ELR (cell line): ENCODE measurements at places on chromosomes 12 and 14.

DNA sequence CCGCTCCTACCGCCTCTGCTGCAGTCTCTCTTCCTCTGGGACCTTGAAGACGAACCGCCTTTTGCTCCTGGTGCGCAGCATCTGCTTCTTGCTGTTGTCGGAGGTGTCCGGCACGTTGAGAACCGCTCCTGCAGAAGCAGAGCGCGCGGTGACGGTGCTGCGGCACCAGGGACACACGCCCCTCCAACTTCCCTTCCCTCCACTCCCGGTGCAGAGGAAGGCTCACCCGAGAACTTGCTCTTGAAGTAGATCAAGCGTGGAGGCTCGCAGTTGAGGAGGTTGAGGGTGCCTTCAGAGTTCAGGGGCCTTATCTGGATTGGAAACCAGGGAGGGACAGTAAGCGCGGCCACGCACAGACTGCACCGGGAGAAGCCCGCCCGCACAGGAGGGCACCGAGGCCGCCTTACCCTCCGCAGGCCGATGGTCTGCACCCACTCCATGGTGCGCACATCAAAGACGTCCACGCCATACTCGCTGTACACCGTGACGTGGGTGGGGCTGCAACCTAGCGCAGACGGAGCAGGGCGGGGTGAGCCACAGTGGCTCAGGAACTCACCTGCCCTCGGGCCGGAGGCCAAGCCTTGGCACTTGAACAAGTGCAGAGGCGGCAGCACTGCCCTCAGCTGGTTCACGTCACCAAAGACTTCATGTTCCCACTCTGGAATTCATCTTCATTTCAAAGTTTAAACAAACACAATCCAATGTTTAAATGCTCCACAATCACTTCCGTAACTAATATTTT is 17.5 kb downstream of the AMN start:
- DNase-seq = no peak

DNA sequence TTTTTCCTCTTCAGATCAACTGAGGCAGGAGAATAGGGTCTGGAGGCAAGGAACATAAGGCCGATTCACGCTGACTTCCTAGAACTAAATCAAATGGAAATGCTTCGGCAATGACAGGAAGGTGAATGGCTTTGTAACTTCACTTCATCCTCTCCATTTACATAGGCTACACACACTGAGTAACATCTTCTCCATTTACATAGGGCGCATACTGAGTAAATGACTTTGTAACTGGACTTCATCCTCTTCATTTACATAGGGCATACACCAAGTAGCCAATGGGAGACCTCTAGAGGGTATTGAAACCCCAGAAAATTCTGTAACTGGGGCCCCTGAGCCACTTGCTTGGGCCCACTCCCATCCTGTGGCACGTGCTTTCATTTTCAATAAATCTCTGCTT is 71.0 kb upstream of the CPSF6 start:
- DNase-seq = no peak

GRCh38 chr12:43154498-43155045 is 397.4 kb downstream of the ADAMTS20 start:
- DNase-seq = no peak

GRCh38 chr12:106150555-106150954 is 11.8 kb upstream of the NUAK1 start:
- DNase-seq = no peak

GRCh38 chr14:77301103-77301502 is 19.6 kb downstream of the POMT2 start:
- DNase-seq = peak; percentile 82

DNA sequence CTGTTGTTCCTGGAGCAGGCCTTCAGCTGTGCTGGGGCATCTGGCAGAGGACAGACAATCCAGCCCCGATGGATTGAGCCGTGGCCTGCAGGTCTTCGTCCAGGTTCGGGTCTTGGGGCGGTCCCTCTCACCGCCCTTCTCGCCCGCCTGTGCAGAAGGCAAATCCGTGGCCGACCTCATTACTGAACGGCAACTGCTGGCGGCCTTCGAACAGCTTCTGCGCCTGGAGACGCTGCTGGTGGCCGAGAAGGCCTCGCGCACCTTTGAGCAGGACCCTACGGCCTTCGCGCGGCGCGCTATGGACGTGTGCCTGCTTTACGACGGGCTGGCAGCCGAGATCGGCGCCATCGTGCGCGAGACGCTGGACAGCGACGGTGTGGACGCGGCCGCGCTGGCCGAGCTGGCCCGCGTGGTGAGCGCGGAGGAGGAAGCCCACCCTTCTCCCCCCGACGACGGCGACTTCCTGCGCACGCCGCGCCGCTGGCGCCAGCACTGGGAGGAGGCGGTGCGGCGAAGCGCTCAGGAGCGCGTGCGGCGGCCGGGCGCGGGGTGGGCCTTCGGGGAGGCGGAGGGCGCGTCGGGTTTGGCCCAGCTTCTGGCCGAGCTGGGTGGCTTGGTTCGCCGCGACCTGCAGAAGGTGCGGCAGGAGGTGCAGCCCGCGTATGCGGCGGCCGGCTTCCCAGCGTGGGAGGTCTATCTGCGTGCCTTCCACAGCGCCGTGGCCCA is 7.6 kb downstream of the EXOC3L4 start:
- DNase-seq = no peak

DNA sequence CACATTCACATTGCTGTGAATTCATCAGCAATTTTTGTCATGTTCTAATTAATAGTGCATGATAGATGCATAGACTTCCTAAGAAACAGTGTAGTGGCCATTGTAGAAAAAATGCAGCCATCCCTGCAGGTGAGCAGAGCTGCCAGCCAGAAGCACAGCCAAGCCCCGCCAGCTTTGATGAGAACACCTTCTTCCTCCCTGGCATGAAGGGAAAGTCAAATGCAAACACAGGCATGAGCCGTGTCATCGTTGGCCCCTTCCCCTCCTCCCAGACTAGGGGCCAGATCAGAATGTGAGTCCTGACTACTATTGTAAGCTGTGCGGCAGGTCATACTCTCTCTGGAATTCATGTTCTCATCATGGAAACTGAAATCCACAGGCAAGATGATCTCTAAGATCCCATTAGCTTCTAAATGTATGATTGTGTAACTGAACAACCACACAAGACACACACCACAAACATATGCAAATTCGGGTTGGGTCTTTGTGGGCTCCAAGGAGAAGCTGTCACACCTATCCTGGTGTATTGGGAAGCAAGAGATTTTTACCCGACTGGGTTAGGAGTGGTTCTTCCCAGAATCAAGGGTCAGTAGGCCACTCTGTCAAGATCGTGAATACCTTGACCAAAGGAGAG is 2.8 kb upstream of the AQP2 start:
- no peak for DNase-seq

- no peak for DNase-seq
These were observed 90.0 kb downstream of the NINJ2 start for GRCh38 chr12:573232-573631.
